ENCODE measurements at places on chromosomes 7 and 10.

GRCh38 chr7:46651561-46652088 is 730.6 kb upstream of the IGFBP3 start:
- DNase-seq, result no peak

DNA sequence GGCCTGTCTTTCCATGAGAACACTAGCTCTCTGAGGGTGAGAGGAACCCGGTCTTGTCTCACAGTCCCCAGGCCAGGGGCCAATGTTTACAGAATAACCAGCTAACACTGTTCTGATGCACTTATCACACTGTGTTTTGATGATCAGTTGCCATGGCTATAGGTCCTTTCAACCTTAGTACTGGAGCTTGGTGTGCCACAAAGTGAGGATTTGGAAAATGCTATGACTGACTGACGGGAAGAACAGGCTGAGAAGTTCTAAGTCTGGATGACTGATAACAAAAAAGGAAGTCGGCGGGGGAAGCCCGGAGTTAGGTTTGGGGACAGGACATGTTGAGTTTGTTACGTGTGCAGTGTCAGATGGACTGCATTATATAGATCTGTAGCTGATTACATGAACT is 141.8 kb downstream of the CTTNBP2 start:
- no peak for DNase-seq

DNA sequence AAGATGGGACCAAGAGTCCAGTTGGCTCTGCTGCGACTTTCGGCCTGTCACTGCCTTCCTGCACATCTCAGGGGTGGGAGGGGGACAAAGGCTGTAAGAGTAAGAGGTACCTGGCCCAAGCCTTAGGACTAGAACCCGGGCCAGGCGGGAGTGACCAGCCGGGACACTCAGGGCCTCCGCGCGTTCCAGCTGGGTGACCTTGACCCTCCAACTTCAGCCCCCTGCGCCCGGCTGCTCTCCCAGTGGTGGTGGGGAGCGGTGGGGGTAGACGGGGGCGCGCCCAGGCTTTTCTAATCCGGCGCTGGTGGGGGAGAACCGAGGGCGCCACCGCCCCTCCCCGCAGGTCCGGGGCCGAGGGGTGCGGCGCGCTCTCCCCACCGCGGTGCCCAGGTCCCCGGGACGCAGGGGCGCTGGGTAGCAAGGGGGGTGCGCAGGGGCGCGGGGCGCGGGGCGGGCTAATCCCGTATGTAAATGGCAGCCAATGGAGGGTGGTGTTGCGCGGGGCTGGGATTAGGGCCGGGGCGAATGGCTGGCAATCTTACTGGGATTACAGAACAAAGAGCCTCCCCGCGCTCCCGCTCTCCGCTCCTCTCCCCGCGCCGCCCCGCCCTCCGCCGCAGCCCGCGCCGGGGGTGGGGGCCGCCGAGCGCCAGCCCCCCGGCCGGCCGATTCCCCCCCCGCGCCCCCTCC is at the start of gene GTF2IRD1:
Gene GTF2IRD1 (plus strand): TSS at position 585 of the 690 bp plus-strand sequence. CDS start 54,175 bp downstream, outside the sequence.
- peak; percentile 84 for DNase-seq

DNA sequence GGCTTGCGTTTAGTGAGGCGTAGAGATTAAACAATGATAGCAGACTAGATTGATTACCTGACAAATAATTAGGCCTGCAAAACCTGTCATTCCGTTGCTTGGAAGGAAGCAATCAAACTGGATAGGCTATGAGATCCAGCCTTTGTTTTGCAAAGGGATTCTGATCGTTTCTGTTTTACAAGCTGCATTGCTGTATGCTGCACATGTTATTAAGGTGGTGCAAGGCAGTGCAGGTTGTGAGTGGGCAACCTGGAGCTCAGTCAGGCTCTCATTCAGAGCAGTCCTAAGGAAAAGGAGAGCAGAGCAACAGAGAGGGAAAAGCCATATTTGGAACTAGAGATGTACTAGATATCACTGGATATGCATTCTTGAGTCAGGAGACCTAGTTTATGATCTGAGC is 6.9 kb upstream of the NOBOX start:
- no peak for DNase-seq

GRCh38 chr7:104363355-104363754 is 35.0 kb downstream of the LHFPL3 start:
- DNase-seq, result no peak

DNA sequence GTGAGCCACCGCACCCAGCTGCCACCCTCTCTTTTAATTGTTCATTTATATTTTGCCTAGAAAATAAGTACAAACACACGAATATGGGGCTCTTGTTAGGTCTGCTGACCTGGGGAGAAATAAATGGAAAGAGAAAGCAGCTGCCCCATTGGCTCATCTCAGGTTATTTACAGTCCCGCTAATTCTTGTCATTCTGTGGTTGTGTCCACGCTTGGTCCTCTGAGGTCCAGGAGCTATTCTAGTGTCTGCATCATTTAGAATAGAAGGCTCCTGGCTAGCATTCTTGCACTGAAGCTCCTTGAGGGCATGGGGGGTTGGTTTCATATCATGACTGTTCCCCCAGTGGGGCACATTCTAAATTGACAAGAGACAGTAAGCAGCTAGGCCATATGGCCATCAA is 128.5 kb downstream of the TACC2 start:
- DNase-seq, result no peak

GRCh38 chr10:60646966-60647796 is 131.1 kb upstream of the CDK1 start:
- DNase-seq, result no peak

- DNase-seq, result no peak
Measured at GRCh38 chr10:62811159-62811875, 4.8 kb downstream of the EGR2 start.

DNA sequence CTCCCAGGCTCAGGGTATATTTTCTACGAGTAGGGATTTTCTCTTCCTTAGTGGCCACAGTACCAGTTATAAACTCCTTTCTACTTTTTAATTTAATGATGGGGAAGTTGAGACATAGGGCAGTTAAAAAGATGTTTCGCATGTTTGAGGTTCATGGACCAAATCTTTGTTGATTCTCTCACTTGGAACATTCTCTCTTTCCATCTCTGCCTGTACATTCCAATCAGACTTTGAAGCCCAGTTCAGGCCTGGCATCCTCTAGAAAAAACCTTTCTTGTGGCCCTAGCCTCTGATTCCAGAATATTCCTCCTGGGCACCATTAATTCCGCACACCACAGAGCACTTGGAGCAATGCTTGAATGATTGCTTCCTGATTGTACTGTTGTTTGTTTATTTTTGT is 18.5 kb downstream of the SLC13A4 start:
- DNase-seq, result no peak

- DNase-seq, result no peak
Measured at GRCh38 chr7:74216361-74216761, 6.6 kb downstream of the LAT2 start.

DNA sequence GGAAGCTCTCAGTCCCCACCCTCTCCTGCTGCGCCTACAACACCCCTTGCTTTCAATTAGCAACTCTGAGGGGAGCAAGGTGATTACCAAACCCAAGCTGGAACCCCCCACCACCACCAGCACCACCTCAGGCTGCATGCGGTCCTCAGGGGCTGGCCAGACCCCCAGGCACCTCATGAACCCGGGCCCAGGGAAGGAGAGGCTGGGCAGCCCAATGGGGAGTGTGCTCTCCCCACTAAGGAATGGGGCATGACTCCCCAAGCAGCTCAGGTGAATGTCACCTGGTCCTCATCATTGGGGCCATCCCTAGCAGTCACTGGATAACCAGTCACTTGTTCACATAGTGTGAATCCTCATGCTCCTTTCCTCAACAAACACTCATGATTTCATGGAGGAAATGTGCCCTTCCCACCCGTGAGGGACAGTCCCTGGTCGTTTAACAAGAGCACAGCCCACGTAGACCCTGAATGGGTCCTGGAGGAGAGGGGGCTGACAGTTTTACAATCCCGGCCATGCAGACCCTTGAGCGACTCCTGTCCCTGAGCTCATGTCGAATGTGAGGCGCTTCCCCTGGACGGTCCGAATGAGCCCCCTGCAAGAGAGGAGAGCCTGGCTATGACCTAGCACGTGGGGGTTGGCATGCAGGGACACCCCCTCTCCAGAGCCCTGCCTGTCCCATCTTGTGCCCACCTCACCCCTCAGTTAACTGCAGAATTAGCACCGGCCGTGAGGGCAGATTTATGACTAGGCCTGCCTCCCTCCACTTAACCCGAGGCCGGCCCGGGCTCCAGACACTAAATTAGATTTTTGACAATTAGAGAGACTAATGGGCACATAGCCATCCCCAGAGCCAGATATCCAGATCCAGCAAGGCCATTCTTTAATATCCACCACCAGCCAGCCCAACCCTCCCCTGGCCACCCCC is 29.1 kb downstream of the POLL start:
- no peak for DNase-seq

DNA sequence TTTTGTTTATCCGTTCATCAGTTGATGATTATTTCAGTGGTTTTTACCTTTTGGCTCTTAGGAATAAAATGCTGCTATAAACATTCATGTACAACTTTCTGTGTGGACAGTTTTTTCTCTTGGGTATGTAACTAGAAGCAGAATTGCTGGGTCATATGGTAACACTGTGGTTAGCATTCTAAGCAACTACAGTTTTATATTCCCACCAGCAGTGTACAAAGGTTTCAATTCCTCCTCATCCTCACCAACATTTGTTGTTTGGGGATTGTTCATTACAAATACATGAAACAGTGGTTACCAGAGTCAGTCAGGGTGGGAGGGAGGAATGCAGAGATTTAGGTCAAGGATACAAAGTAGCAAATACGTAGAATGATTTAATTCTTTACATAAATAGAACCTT is 97.0 kb downstream of the NPSR1 start:
- DNase-seq, result no peak

DNA sequence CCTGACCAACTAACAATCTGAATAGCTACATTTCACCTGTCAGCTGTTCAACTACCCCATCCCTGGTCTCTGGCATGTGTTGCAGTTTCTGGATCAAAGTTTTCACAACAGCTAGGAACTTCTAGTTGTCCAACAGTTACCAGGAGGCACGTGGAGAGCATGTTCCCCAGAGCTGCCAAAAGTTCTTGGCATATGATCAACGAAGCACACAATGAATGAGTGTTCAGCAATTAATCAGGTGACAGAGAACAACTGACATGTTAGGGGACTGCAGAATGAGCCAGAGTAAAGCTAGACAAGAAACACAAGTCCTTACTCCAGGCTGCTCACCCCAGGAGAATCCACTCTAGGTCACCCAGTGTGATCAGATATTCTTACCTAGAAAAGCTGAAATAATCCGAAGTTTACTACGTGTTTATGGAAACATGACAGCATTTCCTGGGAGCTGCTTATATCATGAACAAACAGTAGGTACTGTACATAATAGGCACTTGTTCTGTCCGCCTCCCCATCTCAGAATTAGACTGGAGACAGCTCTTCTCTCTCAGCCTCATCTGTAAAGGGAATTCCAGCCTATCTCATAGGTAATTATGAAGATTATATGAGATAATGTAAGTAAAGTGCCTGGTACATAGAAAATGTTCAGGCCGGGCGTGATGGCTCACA is 50.6 kb downstream of the ZNF438 start:
- DNase-seq, result no peak

DNA sequence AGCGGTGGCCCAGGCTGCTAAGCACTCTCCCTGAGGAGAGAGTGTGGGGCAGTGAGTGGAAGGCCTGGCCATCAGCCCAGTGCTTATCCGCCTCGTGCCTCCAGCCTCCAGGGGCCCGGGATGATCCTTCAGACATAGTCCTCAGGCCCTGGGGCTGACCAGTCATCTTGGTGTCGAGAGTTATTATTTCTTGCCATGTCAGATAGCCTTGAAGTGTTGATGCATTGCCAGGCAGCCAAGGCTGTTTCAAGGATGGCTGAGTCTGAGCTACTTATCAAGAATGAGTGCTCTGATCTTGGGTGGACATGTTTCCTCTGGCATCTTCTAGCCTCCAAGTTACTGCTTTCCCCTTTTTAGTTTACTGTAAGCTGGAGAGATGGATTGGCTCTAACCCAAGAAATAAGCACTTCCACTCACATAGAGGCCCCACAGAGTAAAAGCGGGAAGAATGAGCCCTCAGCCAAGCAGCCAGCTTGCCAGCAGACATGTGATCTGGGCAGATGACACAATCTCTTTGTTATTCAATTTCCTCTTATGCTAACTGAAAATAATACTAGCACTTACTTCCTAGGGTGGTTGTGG is 136.5 kb upstream of the NAMPT start:
- peak; percentile 81 for DNase-seq

- peak; percentile 57 for DNase-seq
Measured at GRCh38 chr10:131980761-131981428, 828 bp downstream of the BNIP3 start.

DNA sequence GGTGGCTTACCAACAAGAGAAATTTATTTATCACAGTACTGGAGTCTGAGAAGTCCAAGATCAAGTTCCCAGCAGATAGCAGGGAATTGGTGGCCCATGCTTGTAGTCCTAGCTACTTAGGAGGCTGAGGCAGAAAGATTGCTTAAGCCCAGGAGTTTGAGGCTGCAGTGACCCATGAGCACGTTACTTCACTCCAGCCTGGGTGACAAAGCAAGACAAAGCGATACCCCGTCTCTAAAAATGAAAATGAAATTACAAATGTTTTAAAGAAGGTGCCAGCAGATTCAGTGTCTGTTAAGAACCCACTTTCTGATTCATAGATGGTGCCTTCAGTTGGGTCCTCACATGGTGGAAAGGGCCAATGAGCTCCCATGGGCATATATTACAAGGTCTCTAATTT is 20.6 kb upstream of the ARHGAP12 start:
- no peak for DNase-seq

- DNase-seq, result no peak
Measured at GRCh38 chr7:30001998-30002397, 12.4 kb upstream of the SCRN1 start.

DNA sequence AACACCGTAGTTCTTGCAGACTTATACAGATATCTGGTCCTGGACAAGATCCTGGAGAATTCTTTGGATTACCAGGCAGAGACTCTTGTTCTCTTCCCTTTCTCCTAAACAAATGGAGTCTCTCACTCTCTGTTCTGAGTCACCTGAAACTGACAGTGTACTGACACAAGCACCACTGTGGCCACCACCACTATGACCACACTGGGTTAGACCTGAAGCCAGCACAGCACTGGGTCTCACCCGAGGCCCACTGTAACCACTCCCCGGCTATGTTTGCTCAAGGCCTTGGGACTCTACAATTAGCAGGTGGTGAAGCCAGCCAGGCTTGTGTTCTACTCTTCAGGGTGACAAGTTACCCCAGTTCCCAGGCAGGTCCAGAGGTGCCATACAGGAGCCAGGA is 22.8 kb downstream of the SLC39A12 start:
- DNase-seq, result no peak

- no peak for DNase-seq
Measured at GRCh38 chr7:42688056-42688371, 223.9 kb downstream of the C7orf25 start.

DNA sequence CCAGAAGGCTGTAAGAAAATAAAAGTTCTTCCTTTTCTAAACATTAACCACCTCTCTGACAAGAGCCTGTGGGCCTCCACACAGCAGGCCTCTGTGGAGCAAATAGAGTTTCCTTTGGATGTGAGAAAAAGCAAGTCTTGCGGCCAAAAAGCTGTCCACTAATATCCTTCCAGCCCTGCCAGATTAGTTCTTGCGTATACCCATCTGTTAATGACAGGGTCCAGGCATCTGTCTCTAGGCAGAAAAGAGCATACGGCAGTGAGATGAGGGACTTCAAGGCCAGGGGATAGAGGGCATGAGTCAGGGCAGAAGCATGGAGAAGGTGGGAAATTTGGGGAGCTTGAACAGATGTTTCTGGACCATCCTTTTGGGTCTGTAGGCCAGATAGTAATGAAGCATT is 164.9 kb downstream of the NSUN6 start:
- DNase-seq, result no peak

GRCh38 chr7:14931511-14932215 is 29.1 kb upstream of the DGKB start:
- no peak for DNase-seq
